Activated T-cell treated with anti-CD3 and anti-CD28 coated beads for 4 hours (primary cell): ENCODE measurements at places on chromosomes 16 and 17.
A peak's percentile ranks its signal among the peaks of the same experiment; 100 is the strongest.

GRCh38 chr17:29726715-29727252, 104.1 kb upstream of the CORO6 start:
- DNase-seq, result no peak

GRCh38 chr16:14445937-14446715, 183.9 kb downstream of the PARN start:
- DNase-seq, result no peak

DNA sequence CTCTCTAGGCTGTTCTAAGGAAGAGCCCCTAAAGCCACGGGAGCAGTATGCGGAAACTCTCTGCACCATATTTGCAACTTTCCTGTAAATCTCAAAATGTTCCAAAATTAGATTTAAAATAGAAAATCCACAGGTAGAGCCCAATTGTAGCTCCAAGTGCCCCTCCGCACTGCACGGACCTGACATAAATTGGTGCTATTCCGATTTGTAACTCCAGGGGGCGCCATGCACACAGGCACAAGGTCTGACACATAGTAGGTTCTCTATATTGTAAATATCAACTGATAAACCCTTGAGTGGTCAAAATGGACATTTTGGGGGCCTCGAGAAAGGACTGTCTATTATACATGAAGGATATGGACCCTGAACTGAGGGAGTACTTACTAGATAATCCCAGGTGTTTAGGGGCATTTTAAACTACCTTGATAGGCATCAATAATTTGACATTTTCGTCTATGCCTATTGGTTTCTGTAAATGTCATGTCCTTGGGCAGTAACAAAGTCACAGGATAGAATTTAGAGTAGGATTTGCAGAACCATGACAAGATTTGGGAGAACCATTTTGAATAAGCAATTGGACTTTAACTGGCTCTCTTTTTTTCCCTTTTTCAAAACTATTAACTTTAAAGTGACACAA, 36.6 kb upstream of the TMEM132E start:
- DNase-seq, result peak; percentile 53

- DNase-seq, result no peak
Observed at GRCh38 chr17:57033296-57033695, 51.8 kb upstream of the AKAP1 start.

GRCh38 chr17:65820811-65821210, 259.4 kb upstream of the AXIN2 start:
- no peak for DNase-seq

DNA sequence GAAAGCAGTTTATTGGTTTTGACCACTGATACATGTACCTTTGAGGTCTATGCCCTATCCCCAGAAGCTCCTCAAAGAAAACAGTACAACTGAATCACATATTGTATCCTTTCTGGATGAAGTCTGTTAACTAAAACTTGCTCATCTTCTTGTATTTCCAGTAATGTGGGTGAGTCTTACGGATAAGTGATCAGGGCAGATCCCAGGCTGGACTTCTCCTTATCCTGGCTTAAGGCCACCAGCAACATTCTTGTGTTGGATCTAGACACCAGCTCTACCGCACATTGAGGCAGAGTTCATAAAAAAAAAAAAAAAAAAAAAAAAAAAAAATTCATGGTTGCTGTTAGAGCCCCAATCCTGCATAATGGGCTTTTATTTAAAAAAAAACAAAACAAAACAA, 536.7 kb upstream of the HSBP1 start:
- no peak for DNase-seq

DNA sequence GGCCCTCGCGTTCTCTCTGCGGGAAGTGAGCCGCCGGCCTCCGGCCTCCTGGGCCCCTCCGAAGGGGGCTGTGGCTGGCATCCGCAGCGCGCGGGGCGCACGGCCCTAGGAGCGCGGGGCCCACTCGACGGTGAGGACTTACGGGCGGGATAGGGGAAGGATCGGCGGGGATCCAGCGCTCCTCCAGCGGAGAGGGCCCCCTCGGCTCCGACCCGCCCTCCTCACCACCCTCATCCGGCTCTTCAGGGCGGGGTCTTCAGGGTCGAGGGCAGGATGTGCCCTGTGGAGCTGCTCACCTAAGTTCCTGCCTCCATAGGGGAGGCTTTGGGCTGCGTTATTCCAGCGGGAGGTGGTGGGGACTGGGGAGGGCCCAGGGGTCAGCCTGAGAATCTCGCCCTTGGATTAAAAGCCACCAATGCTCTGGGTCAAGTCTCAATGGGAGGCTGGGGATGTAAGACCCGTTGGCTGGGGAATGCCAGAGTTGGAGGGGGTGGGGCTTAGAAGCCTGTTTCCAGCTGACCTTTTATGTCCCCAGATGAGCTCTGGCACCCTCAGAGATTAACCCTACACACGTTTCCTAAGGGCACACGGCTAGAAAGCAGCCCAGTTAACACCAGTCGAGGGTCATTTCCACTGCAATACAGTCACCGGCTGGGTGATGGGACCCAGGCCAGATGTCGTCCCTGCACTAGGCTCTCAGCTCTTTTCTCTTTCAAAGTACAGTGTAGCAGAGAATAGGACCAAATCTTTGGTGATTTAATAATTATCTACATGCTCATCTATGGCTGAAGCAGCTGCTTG, 13.4 kb downstream of the TBX2 start:
- DNase-seq, result no peak

- no peak for DNase-seq
Observed at GRCh38 chr17:2745317-2746037, 4.0 kb downstream of the CCDC92B start.

GRCh38 chr16:35565626-35566025, 2106.2 kb downstream of the TP53TG3F start:
- DNase-seq, result no peak
